Urothelium cell line (cell line): ENCODE measurements at places on chromosomes 1 and 21.

DNA sequence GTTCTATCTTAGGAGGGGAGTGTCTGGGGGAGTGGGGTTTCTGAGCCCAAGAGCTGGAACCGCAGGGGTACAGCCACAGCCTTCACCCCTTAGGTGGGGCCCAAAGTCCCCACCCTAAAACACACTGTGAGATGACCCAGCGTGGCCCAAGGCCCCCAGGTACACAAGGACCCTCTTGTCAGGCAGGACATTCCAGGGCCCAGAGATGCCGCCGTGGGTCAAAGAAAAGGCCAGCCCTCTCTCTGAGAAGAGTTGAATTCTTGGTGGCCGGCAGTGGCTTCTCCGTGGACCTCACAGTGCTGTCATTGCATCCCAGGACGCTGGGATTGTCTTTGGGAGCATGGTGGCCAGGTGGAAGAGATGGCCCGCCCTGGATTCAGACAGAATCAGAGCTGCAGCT lies 176.3 kb upstream of the C1orf174 start:
- no peak for DNase-seq

DNA sequence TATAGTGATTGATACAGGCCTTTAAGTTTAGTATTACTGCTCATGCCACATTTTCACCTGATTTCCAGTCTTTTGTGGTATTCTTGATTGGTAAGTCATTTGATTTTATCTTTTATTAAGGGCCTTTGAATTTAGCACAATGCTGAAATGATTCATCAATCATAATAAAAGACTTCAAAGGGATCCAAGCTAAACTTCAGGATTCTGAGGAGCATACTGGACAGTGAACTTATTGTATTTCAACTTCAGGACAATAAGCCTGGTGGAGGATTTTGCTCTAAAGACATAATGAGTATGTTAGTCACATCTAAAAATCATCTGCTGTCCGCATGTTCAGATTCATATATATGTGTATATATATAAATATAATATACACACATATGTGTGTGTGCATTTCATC lies 233.3 kb downstream of the SETD4 start:
- DNase-seq, result no peak

GRCh38 chr1:172724765-172725613 lies 66.1 kb downstream of the FASLG start:
- no peak for DNase-seq

- no peak for DNase-seq
These were observed 3.2 kb upstream of the LEMD1 start for GRCh38 chr1:205424901-205425600.

DNA sequence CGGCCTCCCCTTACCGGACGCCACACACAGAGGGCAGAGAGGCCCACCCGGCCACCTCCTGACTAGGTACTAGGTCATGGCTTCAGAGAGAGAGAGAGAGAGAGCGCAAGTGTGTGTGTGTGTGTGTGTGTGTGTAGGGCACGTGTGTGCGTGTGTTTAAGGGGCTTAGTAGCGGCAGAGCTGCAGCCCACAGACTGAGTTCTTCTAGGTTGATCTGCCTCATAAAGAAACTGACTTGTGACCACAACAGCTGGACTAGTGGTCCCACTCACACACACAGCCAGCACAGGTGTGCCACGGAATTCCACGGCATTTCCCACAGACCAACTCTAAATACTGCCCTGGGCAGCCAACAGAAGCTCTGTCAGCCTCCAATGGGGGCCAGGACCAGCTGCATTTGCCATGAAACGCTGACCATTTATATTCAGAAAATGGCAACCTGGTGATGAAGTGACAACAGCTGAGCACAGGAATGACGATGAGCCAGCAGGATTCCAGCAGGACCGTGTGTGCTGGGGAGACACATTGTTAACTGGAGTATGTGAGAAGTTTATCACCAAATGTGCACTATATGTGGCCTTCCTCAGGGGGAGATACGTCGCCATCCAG lies 38.8 kb upstream of the GPR153 start:
- DNase-seq, result no peak

DNA sequence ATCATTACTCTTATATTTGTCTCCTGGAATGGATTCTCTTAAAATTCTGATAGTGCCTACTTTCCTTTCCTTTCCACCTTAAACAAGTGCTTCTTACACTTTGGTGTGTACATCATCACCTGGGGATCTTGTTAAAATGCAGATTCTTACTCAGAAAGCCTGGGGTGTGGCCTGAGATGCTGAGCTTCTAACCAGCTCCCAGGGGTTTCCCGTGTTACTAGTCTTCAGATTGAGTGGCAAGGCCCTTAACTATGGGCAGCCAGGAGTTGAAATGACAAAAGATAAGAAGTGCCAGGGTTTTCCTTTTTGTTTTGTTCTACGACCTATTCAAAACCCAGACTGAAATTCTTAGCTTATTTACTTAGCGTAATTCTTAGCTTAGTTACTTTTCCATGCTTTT lies 159.2 kb downstream of the HFM1 start:
- no peak for DNase-seq

- DNase-seq, result no peak
These were observed 3.8 kb downstream of the DNASE2B start for GRCh38 chr1:84402060-84402459.

- DNase-seq, result no peak
These were observed 22.7 kb downstream of the SERINC2 start for GRCh38 chr1:31435471-31436409.

GRCh38 chr1:48674641-48675040 lies 102.0 kb downstream of the BEND5 start:
- DNase-seq, result peak; percentile 82

DNA sequence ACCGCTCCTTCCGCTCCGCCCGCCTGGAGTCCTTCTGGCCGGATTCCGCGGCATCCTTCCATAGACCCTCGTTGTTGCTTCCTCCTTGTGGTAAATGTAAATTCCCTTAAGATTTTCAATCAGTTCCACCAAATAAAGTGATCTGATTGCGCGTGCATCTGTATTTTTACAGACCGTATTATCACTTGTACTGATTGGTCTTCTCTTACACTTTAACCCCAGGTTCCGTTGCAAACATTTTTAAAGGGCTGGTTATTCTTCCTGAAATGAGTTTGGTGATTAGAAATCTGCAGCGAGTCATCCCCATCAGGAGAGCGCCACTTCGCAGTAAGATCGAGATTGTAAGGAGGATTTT lies 483 bp downstream of the YBEY start:
- no peak for DNase-seq

- peak; percentile 25 for DNase-seq
These were observed 19.9 kb upstream of the DISC1 start for GRCh38 chr1:231606712-231607111.

- no peak for DNase-seq
These were observed 37.2 kb downstream of the LRRC8C start for GRCh38 chr1:89670163-89670562.

DNA sequence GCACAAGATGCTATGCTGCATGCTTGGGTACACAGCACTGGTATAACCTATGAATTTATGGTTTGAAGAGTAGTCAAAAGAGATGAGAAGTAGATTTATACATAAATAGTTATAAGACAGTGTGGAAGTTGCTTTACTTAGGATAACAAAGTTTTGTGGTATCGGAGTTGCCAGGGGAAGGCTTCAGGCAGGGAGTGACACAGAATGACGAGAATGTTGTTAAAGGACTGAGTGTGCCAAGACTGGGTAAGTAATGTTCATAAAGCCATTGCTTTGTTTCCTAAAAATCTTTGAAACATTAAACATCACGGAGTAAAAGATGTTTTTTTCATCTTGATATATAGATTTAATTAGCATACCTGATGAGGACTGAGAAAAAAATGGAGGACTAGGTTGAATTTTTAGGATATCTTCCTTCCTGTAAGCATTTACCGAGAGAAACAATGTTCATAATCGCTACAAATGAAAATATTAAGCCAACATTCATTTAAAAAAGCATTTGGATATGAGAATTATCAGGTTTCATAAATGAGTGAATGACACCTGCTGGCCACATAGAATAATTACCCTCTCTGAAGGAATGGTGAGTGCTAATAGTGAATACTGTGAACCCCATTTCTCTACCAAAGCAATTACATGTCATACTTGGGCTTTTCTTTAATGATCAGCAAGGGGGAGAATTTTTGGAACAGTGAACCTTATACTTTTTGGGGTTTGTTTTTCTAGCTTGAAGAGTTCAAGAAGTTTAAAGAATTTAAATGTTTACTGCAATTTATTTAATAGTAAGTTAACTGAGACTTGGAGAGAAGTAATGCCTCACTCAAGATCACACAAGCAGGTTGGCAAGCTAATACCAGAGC lies 28.4 kb downstream of the EXTL2 start:
- DNase-seq, result peak; percentile 13

DNA sequence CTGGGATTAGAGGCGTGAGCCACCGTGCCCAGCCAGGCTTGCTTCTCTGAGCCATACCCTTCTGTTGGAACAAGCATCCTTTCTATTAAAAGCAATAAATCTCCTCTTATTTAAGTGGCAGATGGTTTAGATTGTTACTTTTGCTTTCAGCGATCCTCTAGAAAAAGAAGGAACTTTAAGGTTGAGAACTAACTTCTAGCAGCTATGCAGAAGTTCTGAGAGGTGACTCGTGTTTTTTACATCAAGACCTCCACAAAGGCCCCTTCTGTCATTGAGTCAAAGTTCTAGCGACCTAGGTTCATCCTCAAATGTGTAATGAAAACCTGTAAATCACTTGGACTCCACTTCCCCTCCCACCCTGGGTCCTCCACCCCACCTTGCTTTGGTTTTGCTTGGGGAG lies 30.8 kb downstream of the PLEKHO1 start:
- DNase-seq, result no peak

DNA sequence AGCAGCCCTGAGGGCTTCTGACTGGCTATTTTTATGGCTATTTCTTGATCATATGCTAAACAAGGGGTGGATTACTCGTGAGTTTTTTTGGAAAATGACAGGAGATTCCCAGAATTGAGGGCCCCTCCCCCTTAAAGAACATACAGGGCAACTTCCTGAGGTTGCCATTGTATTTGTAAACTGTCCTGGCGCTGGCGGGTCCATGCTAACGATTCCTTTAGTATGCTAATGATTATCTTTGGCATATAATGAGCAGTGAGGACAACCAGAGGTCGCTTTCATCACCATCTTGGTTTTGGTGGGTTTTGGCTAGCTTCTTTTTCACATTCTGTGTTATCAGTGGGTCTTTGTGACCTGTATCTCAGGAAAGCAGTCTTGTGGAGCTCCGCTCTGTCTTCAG lies 24.1 kb downstream of the FMN2 start:
- no peak for DNase-seq

GRCh38 chr21:16133248-16133647 lies 403.5 kb downstream of the USP25 start:
- DNase-seq, result no peak

DNA sequence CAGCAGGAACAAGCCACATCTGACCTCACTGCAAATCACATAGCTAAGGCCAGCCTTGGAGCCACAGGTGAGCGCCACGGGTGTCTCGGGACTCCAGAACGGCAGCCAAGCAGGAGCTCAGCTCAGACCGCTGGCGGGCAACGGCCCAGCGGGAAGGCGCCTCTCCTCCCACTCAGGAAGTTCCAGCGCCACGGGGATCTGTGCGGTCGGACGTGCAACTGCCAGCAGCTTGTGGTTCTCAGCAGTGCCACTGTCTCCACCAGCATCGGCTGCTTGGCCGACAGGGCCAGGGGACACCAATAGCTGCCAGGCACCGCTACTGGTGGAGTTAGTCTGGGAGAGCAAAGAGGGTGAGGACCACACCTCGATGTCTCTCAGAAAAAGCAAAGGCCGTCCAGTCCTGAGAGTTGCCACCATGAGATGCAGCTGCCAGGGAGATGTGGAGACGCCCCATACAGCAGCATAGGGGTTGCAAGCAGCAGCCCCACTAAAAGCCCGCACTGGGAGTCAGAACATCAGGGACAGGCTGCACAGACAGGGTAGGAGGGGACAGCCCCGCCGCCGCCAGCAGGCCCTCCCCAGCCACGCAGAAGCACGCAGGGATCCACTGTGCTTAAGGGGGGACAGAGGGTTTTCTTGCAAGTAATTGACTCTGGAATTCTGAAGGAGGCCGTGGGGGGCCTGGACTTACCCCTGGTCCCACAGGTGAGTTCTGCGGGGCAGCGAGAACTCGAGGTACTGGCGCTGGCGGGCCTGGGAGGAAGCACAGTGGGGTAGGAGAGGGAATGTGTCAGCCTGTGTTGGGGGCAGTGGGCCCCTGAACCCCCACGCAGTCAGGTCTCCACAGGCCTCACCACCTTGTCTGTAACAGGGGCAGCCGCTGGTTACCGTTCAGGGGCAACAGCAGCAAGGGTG lies 83.5 kb downstream of the NPHP4 start:
- no peak for DNase-seq

GRCh38 chr1:180922631-180923015 lies 9.9 kb downstream of the KIAA1614 start:
- no peak for DNase-seq

GRCh38 chr1:226268421-226269124 lies 40.4 kb downstream of the LIN9 start:
- DNase-seq, result no peak
